ENCODE measurements at places on chromosomes 6 and 20.

DNA sequence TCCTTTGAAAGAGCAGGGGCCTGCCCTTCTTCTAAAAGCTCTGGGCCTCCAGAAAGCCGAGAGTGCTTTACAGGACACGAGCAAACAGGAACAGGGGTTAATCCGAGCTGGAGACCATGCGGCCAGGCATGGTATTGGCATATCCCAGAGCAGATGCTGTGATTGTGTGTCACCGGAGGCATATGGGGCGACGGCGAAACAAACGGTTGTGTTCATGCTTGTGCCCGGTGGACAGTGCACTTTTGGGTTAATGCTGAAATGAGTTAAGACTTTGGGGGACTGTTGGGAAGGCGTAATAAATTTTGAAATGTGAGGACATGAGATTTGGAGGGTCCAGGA, 1088.7 kb upstream of the DEFB115 start:
- no peak for DNase-seq

- no peak for DNase-seq
Measured at GRCh38 chr6:11260249-11261038, 28.0 kb upstream of the NEDD9 start.

- DNase-seq: peak; percentile 39
Measured at GRCh38 chr6:84910906-84911607, 146.7 kb upstream of the TBX18 start.

GRCh38 chr20:31835977-31836852, 9.2 kb downstream of the FOXS1 start:
- peak; percentile 91 for DNase-seq

DNA sequence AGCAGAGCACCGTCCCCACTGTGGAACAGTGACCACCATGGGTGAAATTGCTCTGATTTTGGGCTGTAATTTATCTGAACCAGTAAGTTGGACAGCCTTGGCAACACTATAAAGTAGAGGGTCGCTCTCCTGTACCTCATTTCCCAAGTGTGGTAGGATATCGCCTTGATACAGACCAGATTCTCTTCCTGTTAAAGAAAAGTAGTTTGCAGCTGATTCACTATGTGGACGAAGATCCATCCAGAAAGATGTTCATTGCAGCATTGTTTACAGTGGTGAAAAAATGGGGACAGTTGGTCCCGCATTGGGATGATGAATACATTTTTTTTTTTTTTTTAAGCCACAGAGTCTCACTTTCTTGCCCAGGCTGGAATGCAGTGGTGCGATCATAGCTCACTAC, 74.3 kb downstream of the SLX4IP start:
- no peak for DNase-seq

GRCh38 chr6:151647976-151648639, 154.3 kb downstream of the CCDC170 start:
- DNase-seq: no peak

- peak; percentile 70 for DNase-seq
Measured at GRCh38 chr6:45677381-45678284, 299.9 kb upstream of the SUPT3H start.

DNA sequence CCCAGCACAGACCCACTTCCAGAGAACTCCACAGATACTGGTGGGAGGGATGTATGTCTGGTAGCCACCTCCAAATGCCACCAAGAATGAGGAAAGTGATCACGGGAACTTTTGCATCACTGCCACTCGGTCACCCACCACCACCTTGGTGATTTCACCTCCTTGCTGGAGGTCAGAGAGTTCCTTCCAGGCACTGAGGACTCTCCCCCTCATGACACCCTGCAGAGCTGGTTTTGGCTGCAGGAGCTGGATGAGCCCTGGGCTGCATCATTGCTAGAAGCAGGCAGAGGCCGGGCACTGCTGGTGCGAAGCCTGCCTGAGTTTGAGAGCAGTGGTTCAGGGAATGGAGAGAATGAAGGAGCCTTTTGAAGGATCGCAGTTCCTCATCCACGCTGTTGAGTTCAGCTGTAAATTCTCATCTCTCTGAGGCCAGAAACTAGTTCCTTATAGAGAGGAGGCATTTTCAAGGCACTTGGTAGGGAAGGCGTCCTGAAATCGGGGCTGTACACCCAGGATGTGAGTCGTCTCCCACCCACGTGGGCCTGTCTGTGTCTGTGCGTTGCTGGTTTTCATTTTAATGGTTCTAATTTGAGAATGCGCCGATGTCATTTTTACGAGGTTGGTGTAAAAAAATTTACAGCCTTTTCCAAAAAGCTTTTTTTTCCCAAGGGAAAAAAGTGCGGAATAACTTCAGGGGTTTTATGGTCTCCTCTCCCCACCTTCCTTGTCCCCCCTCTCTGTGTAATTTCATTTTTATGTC, 25.0 kb downstream of the FOXP4 start:
- peak; percentile 13 for DNase-seq

- peak; percentile 98 for DNase-seq
Measured at GRCh38 chr20:38217791-38218565, 42.6 kb downstream of the KIAA1755 start.

DNA sequence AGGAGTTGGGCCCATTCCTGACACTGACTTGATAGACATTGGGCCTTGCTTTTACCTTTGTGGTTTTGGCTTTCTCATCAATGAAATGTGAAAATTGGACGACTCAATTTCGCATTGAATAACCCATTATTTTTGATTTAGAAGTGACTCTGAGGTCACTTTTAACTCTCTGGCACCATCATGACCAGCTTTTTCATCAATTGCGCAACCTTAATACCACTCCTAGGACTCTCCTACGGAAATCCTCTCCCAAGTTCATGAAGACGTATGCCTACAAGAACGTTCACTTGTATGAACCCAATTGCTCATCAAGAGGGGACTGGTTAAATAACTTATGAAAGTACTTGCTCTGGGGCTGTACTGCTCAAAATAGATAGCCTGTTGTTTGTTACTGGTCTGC, 86.7 kb upstream of the CHD6 start:
- no peak for DNase-seq

DNA sequence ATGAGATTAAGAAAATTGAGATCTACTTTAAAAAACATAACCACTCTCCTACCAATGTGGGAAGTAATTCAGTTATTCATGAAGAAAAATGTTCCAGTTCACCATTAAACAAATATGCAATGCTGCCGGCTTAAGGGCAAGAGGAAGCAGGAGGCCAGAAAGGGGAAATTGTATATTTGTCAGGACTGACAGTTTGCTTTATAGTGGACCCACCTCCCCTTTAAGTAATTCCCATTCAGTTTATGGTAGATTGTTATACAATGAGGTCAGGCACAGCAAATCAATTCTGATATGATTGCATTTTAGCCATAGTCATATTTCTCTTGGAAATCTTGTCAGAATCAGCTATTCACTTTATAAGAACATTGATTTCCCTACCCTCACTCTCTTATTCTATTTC, 547.8 kb downstream of the FRK start:
- no peak for DNase-seq

DNA sequence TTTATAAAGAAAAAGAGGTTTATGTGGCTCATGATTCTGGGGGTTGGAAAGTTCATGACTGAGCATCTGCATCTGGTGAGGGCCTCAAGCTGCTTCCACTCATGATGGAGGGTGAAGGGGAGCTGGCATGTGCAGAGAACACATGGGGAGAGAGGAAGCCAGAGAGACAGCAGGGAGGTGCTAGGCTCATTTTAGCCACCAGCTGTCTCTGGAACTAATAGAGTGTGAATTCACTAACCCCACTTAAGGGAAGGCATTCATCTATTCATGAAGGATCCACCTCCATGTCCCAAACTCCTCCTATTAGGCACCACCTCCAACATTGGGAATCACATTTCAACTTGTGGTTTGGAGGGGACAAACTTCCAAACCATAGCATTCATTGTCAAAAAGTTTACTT, 137.3 kb upstream of the PMEPA1 start:
- DNase-seq: peak; percentile 13

DNA sequence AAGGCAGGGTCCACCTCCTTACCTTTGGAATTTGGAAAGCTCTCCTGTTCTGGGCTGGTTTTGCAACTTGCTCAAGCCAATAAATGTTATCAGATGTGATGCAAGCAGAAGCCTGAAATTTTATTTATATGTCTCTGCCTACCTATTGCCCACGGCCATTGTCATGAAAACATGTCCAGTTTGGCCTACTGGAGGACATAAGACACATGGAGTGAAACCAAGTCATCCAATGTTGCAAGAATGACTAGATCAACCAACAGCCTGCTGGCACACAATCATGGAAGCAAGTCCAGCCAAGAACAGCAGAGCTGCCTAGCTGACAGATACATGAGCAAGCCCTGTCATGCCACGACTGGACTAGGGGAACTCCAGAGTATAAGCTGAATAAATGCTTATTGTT, 56.7 kb upstream of the IRAK1BP1 start:
- peak; percentile 6 for DNase-seq

- DNase-seq: peak; percentile 11
Measured at GRCh38 chr6:137412562-137412961, 81.6 kb downstream of the OLIG3 start.

DNA sequence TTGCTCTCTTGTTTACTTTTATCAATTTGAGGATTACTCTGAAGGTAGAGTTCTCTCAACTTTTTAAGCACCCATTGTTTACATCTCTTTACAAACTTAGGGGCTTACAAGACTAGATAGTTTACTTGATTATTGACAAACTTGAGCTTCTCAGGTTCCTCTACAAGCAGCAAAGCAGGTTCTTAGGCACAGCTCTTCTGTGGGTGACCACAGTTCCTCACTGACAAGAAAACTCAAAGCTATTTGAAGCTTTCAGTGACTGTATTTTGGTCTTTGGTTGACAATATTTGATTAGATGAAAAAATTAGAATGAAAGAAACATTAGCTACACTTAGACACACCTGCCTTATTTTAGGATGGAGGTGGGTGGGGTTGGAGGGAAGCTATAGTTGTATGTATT, 327.3 kb upstream of the RUNX2 start:
- no peak for DNase-seq

DNA sequence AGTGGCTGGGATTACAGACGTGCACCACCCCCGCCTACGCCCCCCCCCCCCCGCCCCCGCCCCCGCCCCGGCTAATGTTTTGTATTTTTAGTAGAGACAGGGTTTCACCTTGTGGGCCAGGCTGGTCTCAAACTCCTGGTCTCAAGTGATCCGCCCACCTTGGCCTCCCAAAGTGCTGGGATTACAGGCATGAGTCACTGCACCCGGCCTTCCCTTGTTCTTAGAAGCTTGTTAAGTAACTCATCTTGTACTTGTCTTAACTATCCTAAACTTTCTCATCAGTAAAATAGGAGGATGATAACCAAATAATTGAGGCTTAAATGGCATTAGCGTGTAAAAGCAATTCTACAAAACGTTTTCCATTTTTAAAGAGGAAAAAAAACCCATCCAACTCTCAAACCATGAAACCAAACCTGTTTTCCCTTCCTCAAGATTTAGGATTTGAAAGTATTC, 4.2 kb downstream of the CDYL start:
- no peak for DNase-seq

DNA sequence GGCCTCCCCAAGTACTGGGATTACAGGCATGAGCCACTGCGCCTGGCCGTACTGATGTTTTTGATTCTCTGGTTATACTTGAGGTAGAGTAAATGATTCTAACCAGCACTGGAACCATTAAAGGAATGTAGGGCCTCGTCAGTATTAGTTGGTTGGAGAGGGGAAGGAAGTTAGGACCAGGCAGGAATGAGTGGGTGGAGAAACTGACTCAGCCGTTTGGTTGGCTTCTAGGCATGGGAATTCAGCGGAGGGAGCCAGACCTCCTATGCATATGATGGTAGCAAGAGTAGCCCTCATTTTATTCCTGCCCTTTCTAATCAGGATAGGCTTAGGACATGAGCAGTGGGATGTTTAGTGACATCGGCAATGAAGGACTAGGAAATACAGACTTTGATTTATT, 19.0 kb upstream of the SERINC3 start:
- DNase-seq: peak; percentile 58

DNA sequence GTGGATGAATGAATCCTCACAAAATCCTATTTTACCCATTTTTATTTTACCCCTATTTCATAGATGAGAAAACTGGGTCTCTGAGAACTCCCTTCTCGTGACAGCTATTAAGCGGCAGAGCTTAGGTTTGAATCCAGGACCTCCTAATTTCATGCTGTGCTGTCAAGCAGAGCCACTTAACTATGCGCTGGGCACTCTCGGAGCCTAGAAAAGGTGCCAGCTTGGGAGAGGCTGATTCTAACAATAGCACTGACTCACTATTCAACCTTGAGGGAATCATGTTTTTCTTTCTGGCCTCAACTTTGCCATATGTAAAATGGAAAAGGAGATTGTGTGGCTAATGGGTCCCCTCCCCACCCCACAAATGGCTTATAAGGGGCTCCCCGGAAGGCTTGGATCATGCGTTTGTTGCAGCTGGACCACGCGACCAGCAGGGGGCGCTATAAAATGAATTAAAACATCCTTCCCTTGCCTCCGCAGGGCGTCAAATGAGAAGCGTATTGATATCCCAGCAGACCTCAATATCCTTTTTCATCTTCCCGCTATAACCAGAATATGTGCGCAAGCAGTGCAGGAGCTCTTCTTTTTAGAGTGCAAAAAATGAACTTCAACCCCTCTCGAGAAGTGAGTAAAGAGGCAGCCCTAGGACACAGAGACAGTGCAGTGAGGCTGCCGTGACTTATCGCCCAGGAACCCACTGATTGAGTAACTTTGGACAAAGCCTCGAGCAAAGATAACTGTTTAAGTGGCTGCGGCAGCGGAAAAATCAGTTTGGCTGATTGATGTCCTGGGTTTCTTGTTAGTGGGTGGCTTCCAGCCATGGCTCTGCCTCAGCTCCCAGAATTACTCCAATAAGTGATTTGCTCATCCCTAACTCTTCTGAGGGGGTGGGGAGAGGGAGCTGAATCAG, 12.8 kb upstream of the PDYN start:
- peak; percentile 34 for DNase-seq

GRCh38 chr6:3748208-3749066, 3.1 kb downstream of the PXDC1 start:
- peak; percentile 91 for DNase-seq

DNA sequence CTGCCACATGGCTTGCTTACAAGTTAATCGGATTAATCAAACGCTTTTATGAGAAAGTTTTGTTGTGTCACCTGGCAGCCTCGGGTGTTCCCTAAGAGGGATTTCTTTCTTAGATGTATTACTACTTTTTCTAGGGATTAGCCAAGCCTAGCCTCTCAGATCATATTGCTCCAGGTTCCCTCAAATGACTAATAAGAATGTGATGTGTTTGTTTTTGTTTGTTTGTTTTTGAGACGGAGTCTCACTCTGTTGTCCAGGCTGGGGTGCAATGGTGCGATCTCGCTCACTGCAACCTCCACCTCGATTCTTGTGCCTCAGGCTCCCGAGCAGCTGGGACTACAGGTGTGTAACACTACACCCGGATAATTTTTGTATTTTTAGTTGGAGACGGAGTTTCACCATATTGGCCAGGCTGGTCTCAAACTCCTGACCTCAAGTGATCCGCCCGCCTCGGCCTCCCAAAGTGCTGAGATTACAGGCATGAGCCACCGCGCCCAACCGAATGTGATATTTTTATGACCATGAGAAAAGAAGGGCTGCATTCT, 977 bp downstream of the HMGN4 start:
- DNase-seq: no peak

GRCh38 chr6:55528624-55529023, 50.4 kb downstream of the HMGCLL1 start:
- DNase-seq: peak; percentile 25

Data from fibroblast of skin of scalp (primary cell).